ENCODE measurements at places on chromosomes 1 and 21.

DNA sequence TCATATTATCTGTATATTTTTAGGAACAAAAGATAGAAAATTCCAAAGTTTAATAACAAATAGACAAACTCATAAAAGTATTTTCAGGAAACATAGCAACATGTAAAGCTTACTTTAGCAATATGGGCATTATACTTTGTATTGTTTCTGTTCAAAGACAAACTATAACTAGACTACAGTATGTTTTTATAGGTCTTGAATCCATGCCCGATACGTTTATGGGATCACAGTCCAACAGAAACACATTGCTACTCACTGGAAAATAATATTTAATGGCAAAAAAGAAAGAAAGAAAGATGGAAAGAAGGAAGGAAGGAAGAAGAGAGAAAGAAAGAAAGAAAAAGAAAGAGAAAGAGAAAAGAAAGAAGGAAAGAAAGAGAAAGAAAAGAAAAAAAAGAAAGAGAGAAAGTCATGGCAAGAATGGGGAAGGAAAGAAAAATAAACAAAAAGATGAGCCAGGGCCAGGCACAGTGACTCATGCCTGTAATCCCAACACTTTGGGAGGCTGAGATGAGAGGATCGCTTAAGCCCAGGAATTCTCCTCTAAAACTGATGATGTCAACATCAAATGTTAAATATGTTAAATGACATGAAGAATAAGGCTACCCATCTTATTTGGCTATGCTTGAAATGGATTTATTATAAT, 32.7 kb downstream of the TM2D1 start:
- DNase-seq: no peak

DNA sequence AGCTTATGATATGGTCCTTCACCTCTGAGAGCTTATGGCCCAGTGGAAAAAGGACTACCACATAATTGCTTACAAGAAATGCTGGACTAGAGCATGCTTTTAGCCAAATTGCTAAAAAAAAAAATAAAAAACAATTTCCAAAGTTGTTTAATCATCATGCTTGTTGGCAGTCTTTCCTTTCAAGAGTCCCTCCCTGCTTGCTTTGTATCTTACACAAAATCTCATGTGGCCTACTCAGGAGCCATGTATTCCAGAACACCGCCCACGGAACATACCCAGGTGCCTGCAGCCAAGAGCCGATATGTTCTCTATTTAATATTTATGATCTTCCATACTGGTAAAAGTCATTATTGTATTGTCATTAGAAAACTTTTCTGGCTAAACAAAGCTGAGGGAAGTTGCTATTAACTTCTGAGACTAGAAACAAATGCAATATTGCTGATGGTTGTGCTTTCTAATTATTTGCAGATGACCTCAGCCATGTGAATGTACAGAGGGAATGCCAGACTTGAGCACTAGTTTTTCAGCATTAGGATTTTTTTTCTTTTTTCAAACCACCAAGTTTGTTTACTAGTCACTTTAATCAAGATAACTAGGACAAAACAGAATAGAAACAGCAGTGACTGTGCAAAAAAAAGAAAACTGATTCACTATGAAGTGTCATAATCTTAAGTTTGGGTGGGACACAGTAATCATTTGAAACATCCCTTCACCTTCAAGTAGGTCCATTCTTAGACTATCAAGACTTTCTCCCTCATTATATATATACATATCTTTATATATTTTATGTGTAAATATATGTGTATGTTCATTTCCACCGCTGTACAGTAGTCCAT, 129.3 kb upstream of the GORAB start:
- DNase-seq: no peak

DNA sequence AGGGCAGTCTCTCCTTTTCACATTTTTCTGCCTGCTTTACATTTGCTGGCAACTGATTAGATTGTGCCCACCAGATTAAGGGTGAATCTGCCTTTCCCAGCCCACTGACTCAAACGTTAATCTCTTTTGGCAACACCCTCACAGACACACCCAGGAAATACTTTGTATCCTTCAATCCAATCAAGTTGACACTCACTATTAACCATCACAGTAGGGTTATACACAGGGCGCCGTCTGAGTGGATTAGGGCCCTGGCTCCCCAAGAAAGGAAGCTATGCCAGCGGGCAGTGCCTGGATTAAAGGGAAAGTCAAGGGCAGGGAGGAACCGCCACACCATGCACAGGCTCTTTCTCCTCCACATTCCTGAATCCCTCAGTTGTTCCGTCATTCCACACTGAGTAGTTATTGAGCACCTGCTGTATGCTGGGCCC, 56.2 kb downstream of the EVA1C start:
- DNase-seq: no peak

DNA sequence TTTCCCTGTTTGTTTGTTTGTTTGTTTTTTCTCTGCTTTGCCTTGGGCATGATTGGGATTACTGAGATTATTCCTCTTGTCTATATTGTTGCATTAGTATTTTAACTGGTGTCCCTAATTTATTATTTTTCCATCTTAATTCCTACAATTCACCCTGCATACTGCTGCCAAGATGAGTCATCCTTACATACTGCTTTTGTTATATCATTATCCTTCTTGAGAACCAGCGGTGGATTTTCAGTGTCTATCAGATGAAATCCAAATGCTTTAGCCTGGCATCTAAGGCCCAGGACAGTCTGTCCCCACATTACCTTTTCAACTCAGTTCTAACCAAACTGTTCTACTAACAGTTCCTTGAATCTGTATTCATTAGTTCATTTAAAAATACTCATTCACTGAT, 101.7 kb downstream of the OLFML2B start:
- no peak for DNase-seq

- DNase-seq: no peak
Observed at GRCh38 chr1:2611031-2611501, 21.8 kb downstream of the MMEL1 start.

- no peak for DNase-seq
Observed at GRCh38 chr1:204742676-204743251, 57.2 kb upstream of the LRRN2 start.

DNA sequence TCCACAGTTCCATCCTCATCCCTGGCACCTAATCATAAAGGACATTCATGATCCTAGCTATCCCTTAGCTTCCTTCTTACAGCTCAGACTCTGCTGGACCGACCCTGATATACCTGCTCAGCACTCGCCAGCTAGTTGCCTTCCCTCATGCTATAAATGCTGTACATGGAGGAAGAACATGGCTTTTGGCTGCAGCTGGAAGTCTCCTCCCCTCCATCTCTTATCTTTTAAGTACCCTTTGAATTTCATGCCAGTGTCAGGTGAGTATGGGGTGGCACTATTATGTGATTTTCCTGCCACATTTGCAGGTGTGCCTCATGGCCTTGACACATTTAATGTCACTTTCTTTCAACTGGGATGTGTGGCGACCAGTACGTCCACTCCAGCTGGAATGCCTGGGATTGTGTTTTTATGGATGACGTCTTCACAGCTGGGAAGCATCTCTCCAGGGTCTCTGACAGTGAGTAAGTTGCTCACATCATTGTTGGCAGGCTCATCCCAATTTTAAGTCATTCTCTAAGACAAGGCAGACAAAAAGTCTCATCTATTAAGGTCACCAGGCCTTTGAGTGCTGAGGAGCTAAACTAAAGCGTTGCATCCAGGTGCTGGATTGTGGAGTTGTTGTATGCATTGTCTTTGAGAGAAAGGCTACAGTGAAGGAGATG, 43.4 kb downstream of the RUNX1 start:
- peak; percentile 47 for DNase-seq

- DNase-seq: no peak
Observed at GRCh38 chr1:53419034-53419433, 40.2 kb upstream of the DMRTB1 start.

- DNase-seq: no peak
Observed at GRCh38 chr1:29245876-29246275, 9.6 kb downstream of the PTPRU start.

DNA sequence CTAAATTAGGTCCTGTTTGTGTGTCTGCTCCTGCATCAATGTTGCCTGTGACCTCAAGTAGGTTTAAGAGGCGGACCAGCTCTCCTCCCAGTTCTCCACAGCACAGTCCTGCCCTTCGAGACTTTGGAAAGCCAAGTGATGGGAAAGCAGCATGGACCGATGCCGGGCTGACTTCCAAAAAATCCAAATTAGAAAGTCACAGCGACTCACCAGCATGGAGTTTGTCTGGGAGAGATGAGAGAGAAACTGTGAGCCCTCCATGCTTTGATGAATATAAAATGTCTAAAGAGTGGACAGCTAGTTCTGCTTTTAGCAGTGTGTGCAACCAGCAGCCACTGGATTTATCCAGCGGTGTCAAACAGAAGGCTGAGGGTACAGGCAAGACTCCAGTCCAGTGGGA, 79.9 kb downstream of the PRDM2 start:
- DNase-seq: no peak

DNA sequence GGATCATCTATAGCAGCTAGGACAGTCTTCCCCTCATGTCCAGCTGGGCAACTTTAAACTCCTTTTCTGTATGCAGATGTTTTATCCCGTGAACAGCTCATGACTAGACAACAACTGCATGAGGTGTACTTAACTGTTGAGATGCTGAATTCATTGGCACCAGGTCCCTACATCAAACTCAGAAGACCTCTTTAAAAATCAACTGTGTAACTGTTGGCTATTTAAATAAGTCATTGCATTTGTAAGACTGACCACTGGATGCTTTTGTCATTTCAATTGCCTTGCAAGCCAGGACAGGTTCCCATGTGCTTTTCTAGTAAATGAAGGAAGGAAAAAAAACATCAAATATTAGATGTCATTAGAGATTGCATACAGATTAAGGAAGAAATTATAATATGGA, 28.3 kb upstream of the GORAB start:
- no peak for DNase-seq

GRCh38 chr1:51535006-51535592, 16.0 kb upstream of the EPS15 start:
- no peak for DNase-seq

- DNase-seq: no peak
Observed at GRCh38 chr1:75672528-75673393, 51.7 kb upstream of the ACADM start.

DNA sequence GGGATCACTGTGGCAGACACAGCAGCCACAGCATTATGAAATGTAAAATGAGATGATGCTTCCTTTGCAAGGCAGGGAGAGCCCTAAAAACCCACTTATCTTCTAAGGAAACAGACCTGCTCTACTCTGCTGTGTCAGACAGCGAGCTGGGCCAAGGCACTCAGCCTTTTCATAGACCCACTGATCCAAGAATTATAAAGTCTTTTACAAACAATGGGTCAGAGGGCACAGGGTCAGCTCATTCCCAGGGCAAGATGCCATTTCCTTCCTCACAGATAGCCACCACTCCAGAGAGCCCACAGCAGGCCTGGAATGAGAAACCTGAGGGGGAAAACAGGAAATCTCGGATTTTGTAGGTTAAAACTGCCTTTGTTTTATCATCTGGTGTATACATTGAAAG, 42.9 kb downstream of the CASQ2 start:
- no peak for DNase-seq

DNA sequence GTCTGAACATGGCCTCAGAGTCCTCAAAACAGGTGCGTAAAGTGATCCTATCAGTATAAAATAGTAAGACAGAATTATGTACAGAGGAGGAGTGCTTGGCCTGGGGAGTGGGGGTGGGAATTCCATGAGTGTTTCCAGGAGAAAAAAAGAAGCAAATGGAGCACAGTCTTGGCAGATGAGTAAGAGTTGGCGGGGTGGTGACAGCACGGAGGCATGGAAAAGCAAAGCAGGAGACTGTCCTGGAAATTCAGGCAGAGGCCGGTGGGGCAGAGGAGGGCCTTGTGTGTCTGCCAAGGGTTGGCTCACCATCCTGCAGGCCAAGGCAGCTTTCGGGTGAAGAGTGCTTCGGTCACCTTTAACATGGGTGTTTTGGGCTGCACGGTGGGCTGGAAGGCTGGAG, 63.4 kb downstream of the OPTC start:
- no peak for DNase-seq

DNA sequence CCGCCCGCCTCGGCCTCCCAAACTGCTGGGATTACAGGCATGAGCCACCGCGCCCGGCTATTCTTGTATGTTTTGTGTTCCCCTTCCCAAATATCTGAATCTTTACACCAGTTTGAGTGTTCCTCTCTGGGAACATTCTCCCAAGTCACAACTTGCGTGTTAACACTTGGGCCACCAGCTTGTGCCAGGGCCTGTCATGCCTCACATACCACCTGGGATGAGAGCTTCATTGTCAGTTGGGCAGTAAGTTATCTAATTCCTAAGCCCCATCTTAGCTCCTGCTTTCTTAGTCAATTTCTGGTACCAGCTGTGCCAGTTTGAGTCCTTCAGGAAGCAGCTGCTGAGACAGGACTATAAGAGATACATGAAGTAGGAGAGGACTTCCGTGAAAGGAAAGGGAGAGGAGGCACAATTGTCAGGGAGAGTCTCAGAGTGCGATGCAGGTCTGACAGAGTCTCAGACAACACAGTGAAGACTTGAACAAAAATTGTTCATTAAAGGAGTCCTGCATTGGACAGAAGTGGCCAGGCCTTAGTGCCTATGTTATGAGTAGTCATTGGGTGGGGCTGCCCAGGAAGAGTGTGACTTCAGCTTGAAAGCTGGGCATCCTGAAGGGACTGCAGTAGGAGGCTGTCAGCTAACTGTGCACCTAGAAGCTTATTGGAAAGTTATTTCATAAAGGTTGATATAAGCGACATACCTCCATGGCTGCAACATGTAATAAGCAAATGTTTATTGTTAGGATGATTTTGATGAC, 17.3 kb downstream of the ZFYVE9 start:
- DNase-seq: no peak

GRCh38 chr1:209675565-209676154, 448 bp downstream of the G0S2 start:
- no peak for DNase-seq

DNA sequence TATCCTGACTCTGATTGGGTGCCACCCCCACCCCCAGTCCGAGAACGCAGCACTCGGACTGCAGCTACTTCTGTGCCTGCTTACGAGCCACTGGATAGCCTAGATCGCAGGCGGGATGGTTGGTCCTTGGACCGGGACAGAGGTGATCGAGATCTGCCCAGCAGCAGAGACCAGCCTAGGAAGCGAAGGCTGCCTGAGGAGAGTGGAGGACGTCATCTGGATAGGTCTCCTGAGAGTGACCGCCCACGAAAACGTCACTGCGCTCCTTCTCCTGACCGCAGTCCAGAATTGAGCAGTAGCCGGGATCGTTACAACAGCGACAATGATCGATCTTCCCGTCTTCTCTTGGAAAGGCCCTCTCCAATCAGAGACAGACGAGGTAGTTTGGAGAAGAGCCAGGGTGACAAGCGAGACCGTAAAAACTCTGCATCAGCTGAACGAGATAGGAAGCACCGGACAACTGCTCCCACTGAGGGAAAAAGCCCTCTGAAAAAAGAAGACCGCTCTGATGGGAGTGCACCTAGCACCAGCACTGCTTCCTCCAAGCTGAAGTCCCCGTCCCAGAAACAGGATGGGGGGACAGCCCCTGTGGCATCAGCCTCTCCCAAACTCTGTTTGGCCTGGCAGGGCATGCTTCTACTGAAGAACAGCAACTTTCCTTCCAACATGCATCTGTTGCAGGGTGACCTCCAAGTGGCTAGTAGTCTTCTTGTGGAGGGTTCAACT, 2.1 kb downstream of the RBM15 start:
- no peak for DNase-seq
